Activated CD8-positive, alpha-beta T cell treated with anti-CD3 and anti-CD28 coated beads for 36 hours (primary cell): ENCODE measurements at places on chromosomes 13 and 19.

GRCh38 chr19:3474010-3474409 is 6.3 kb downstream of the SMIM24 start:
- DNase-seq: no peak

DNA sequence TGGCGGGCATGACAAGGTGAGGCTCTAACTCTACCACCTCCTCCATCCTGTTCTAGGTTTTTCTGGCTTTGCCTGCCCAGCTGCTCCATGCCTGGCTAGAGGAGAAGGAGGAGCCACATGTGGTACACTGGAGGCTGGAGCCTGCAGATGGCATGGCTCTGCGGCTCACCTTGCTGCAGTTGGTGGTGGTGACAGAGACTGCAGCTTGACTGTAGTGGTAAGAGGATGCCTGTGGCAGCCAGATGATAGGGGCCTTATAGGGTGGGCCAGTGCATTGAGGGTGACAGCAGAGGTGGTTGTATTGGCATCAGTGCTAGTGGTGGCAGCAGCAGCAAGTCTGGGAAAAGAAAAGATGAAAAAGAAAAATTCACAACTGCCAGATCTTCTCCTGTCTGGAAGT is 146.2 kb downstream of the TNFRSF19 start:
- no peak for DNase-seq

DNA sequence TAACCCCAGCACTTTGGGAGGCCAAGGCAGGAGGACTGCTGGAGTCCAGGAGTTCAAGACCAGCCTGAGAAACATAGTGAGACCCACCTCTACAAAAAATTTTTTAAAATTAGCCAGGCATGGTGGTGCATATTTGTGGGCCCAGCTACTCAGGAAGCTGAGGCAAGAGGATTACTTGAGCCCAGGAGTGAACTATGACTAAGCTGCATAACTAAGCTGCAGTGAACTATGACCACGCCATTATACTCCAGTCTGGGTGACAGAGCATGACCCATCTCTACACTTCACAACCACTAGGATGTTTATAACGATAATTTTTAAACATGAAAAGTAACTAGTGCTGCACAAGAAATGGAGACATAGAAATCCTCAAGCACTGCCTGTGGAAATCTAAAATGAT is 352.7 kb upstream of the SGCG start:
- DNase-seq: no peak

DNA sequence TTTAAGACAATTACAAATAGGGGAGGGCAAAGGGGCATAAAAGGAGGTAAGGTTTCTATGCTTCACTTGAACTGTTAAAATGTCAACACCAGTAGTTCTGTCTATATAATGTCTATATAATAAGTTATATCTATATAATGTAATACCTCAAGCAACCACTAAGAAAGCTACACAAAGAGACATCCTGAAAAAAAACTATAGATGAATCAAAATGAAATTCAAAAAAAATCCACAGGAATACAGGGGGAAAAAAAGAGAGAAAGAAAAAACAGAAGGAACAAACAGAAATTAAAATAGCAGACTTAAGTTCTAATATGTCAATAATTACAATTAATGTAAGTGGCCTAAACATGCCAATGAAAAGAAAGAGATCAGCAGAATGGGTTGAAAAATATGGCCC is 186.0 kb downstream of the KCTD15 start:
- no peak for DNase-seq

DNA sequence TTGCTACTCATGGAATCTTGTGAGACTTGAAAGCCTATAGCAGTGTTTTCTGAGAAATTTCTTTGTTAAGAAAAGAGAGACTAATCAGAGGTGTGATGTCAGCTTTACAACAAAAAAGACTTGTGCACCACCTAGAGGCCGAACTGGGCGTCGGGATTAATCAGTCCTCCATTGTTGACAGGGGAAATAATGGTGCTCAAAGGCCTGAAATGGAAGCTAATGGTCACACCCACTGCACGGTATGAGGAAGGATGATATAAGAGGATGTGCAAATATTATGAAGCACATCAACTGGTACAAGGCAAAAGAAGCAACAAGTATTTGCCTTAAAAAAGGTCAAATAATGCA is 480.2 kb upstream of the MIR17HG start:
- peak; percentile 56 for DNase-seq

- no peak for DNase-seq
These were observed 435 bp upstream of the OBI1 start for GRCh38 chr13:78659450-78659730.

DNA sequence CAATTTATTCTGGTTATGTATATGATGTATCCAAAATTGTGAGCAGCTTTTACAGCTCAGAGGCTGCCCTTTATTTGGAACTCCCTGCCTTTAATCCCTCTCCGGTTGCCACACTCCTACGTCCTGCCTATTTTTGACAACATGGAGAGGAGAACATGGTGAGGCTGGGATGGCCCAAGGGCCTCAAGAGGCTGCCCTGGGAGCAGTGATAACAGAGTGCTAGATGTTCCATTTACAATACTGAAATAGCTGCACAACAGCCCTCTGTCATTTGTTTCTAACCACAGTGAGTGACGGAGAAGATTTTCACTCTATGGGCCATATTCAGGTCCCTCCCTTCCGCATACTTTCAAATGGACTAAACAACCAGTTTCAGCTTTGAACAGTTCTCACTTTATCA is 33.4 kb downstream of the STARD13 start:
- DNase-seq: no peak

- DNase-seq: no peak
These were observed 35.7 kb downstream of the DZIP1 start for GRCh38 chr13:95608640-95609323.

DNA sequence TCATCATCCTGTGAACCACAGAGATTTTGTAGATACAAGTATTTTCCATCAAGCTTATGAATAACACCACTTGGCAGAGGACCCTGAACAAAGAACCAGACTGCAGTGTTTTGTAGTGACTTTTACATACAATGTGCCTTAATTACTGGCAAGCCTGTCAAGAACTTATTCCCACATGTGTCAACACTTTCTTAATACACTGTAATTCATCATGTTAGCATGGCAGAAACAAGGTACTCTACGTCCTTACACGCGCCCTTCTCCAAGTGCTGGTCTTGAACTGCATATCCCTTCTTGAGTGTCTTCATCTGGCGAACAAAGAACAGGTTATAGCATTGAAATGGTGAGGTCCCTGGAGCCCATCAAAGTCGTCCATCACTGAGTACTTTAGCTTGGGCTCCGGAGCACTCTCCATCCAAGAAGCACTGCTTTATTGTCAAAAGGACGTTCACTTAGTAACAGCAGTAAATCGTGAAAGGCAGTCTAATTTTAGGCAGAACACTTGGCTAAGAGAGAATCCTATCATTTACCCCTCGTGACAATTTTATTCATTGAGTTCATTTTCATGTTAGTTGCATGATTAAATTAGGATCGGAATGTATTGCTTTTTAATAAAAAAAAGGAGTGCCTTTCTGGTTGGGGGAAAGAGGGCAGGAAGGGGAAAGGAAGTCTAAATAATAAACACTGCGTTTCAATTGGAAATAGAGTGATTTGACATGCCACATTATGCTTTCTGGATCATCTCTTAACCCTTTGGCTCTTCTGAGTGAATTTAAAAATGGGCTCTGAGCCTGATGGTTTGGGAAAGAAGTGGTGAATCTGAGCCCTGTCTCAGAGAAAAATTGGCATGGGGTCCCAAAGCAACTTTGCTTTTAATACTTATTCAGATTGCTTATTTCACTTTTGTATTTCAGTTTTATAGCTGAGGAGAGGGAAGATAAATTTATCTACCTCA is 376.1 kb downstream of the DLEU7 start:
- no peak for DNase-seq

GRCh38 chr19:18756896-18757295 is 34.2 kb downstream of the COMP start:
- no peak for DNase-seq

DNA sequence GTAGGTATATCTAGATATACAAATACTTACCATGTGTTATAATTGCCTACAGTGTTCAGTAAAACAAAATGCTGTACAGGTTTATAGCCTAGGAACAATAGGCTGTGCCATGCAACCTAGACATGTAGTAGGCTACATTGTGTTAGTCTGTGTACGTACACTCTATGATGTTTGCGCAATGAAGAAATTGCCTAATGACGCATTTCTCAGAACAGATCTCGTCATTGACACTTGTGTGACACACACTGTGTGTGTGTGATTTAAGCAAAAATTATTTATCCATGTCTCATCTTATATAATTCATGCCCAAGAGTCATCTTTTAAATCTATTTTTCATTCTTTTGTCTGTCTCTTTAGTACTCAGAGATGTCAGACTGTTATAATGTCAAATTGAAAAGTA is 1888.8 kb upstream of the PCDH20 start:
- no peak for DNase-seq

DNA sequence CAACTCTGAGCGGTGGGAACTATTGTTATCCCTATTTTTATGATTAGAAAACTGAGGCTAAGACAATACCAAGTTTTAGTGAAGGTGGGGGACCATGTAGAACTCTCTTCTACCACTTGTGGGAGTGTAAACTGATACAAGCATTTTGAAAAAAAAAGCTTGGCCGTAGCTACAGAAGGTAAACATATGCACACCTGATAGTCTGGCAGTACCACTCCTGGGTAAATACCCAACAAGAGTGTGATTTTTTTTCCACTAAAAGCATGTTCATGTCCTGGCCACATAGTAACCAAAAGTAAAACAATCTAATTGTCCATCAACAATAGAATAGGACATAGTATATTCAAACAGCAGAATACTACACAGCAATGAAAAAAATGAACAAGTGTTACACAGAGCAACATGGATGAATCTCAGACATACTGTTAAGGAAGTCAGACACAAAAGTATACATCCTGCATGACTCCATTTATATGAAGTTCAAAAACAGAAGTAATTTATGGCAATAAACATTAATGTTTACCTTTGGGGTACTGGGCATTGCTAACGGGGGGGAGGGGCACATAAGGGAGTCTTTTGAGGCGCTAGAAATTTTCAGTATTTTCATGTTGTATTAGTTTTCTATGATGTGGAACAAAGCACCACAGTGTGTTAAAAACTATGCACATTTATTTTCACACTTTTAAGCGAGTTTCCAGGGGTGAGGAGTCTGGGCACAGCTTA is 6.4 kb upstream of the SPATA13 start:
- DNase-seq: no peak

DNA sequence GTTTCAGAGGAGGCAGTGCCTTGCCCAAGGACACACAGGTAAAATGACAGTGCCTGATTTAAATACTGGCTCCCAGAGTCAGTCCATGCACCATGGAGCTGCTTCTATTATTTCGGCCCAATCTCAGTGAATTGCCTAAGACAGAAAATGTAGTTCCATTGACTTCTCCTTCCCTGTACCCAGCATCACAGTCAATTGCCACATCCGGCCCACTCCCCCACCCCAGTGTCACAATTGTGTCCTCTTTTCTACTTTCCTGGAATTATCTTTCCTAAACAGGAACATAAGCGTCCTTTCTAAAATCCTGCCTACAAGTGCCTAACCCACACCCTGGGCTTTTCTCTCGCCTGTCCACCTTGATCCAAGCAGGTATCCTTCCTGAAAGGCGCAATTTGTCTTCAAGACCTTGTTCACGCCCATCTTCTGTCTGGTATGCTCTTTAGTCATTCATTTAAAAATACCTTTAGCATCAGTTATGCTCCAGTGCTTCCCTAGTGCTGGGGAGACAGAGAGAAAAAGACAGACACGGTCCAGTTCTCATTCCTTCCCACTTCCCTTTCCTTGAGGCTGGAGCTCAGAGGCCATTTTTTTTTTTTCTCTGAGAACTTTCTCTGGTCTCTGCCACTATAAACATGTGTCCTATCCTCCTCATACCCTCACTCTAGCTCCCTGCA is 411.4 kb downstream of the LIG4 start:
- no peak for DNase-seq

- peak; percentile 64 for DNase-seq
These were observed 5.9 kb downstream of the BORCS8 start for GRCh38 chr19:19185853-19186740.

DNA sequence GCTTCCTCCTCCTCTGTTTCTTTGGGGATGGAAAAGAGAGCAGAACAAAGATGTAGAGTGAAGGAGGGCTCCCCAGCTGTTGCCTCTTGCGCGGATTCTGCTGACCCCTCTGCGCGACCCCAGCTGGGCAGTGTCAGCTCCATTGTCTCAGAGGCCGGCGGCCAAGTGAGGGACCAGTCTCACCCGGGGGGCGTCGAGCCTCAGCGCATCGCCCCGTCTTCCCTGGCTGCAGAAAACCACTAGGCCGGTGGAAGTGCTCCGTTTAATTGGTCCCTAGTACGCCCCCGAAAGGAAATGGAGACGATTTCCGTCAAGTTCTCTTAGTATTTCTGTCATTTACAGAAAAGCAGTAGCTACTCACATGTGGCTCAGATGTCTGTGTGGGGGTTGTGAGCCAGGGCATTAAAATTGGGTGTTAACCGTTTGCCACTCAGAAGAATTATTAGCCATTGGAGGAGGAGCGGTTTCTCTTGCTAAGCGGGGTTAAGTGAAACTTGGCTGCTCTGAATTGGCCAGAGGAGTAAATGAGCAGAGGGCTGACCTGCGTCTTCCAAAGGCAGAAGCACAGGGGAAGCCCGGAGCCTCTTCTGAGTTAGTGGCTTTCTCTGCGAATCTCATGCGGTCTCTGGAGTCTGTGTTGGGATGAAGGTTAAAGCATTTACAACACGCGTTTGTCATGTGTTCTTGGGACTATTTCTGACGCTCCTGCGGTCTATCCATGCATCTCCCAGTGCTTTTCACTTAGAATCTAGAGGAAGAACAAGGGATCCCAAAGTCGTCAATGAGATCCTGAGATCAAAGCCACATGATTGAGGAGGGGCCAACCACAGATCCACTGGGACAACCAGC is 132.8 kb upstream of the MYO16 start:
- DNase-seq: no peak

- DNase-seq: peak; percentile 51
These were observed 1.9 kb downstream of the BBC3 start for GRCh38 chr19:47228937-47229675.

GRCh38 chr13:46953331-46953730 is 56.5 kb upstream of the HTR2A start:
- DNase-seq: no peak

DNA sequence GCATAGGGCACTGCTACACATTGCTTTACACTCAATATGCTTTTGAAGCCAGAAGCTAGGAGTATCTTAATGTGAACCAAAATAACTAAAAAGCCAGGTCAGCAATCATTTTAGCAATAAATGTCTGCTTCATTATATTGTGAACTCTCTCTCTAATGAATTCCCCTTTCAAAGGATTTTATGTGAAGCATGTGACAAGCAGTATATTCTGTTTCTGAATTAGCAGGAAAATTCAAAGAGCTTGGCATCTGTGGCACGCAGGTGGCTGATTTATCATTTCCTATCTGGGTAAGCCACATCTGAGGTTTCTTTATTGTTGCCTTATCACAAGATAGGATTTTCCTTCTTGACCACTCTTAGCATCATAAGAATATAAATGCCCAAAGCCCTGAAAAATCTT is 56.8 kb upstream of the KLF12 start:
- peak; percentile 38 for DNase-seq

DNA sequence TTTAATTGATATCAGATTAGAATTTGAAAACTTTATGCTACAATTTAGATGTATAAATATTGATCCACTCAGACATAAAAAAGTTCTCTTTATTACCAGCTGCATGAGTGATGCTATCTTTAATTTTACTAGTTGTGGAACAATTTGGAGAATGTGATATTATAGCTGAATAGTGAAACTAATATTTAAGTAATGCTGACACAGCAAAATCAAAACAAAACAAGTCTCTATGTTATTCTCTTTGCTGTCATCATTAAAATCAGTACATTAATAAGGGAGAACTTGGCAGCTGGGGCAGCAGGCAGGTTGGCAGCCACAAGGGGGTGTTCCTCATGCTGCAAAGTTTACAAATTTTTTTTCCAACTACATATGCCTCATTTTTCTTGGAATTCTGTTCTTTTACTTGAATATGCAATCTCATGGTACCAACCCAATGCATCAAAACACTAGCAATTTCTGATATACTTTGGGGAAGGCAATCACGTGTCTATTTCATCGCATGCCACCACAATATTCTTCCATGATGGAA is 585.3 kb downstream of the FGF9 start:
- DNase-seq: no peak
